Breast epithelium (tissue), 4 donors: ENCODE measurements at places on chromosomes 3 and 15.

DNA sequence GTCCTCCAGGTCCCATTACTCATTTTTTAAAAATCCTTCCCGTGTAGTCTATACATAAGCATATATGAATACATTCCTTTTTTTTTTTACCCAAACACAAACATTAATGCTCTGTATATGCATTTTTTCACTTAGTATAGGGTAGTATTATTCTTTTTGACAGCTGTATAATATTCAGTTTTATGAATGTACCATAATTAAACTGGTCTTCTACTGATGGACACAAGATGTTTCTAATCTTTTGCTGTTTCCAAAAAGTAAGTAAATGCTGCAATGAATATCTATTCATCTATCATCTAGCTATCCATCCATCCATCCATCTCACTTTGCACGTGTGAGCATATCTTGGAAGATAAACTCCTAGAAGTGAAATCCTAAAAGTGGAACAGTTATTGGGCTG is 110.8 kb downstream of the IGF2BP2 start:
- H3K4me1 ChIP-seq = no peaks in the 10 kb centered on the region
- H3K4me3 ChIP-seq = no peak overlapping the region
- no peaks in the 10 kb centered on the region for H3K27me3 ChIP-seq
- H3K27ac ChIP-seq = no peak overlapping the region
- DNase-seq = no peak

- H3K4me1 ChIP-seq = no peaks in the 10 kb centered on the region
- no peak for DNase-seq
- no peaks in the 10 kb centered on the region for H3K27me3 ChIP-seq
- no peak overlapping the region for H3K27ac ChIP-seq
- no peak overlapping the region for H3K4me3 ChIP-seq
Measured at GRCh38 chr15:44034933-44035624, 160.0 kb downstream of the FRMD5 start.

DNA sequence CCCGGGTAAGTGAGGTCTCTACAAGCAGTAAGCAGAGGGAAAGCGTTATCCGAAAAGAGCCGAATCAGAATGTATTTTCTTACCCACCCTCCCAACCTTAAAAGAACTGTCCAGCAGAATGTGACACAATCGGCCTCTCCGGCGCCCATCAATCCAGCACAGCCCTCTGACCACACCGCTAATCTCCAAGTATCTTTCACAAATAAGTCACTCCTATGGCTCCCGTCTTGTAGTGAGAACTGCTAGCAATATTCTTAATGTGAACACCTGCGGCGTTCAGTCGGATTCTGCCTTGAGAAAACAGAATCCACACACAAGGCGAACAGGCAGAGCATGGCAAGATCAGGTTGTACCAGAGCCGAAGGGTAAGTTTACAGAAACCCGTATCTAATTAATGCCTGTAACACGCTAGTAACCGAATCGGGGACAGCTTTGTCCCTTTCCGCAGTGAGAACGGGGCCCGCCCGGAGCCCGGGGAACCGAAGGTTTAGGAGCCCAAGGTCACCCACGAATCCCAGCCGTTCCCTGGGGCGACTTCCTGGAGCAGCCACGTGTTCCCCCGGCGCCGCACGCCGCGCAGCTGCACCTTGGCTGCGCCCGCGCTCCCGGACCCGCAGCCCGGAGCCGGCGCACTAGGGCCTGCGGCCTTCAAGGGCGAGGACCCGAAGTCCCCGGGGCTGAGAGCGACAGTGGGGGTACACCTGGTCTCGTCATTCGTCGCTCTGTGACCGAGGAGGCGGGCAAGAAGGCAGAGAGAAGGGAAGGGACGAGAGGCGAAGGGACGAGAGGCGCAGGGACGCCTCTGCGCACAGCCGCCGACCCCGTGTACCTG is 672 bp downstream of the TFRC start:
- no peaks in the 10 kb centered on the region for H3K36me3 ChIP-seq
- peak; percentile 57 for DNase-seq
- H3K27ac ChIP-seq = peak overlapping the region; percentile 90

DNA sequence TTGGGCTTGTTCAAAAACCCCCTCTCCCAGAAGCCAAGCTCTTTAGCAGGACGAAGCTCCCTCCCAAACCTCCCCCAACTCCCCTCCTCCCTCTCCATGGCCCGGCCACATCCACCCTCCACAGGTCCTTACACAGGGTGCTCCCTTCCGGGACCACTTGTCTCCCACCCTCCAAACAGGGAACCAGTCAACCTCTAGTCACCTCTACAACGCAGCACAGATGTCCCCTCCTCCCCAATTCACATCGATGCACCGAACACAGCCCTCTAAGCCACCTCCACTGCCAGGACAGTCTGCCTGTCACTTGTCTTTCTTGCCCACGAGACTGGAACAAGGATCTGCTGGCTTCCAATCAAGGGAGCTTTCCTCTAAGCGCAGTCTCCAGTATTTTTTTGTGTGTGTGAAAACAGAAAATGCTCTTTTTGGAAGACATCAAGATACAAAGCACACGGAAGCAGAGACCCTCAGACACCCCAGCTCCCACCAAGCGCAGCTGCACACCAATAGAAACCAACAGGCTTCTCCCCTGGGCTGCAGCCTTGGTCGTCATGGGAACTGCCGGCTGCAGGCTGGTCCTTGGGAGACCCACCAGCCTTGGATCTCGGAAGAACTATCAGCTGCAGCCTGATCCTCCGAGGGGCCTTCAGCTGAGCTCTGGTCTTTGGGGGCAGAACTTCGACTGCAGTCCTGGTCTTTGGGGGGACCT is 26.5 kb downstream of the IQSEC1 start:
- H3K4me3 ChIP-seq = no peak overlapping the region
- DNase-seq = no peak
- H3K27me3 ChIP-seq = no peaks in the 10 kb centered on the region
- H3K4me1 ChIP-seq = peaks cover 8% of the 10 kb centered on the region
- H3K27ac ChIP-seq = no peak overlapping the region

- H3K27ac ChIP-seq = no peak overlapping the region
- no peak for DNase-seq
- H3K36me3 ChIP-seq = no peaks in the 10 kb centered on the region
- no peaks in the 10 kb centered on the region for H3K4me1 ChIP-seq
- H3K27me3 ChIP-seq = no peaks in the 10 kb centered on the region
Measured at GRCh38 chr3:72633534-72633933, 214.7 kb downstream of the SHQ1 start.
